ENCODE measurements at places on chromosomes 3 and 15. TPM values are rescaled to one million over a fixed set of nuclear protein-coding genes. Genes with fewer than 3 reads are reported as not detected.
A peak's percentile ranks its signal among the peaks of the same experiment; 100 is the strongest.

Gene SERPINI2
- total RNA-seq, result not detected

Gene SOX14
- not detected for total RNA-seq

Gene SPSB4
- 1.3 TPM for total RNA-seq

DNA sequence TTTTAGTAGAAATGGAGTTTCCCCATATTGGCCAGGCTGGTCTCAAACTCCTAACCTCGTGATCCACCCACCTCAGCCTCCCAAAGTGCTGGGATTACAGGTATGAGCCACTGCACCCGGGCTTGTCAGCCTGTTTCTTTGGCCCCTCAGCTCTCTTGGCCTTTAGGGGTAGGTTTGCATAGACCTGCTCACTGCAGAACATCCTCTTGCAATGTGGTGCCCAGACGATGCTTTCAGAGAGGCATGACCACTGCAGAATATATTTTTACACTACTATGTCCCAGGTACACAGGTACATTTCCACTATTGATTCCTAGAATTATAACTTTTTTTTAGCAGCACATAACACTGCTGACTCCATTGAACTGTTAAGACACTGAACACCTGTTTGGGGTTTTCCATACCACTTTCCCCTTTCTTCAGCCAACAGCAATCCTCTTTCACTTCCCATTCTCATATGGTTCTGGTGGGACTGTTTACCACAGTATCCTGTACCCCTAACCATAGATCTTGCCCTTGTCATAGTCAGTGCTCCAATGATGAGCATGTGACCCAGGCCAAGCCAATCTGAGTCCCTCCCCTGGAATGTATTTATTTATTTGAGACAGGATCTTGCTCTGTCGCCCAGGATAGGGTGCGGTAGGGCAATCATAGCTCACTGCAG lies 21.1 kb downstream of the CCDC32 start:
- no peak for ATAC-seq

DNA sequence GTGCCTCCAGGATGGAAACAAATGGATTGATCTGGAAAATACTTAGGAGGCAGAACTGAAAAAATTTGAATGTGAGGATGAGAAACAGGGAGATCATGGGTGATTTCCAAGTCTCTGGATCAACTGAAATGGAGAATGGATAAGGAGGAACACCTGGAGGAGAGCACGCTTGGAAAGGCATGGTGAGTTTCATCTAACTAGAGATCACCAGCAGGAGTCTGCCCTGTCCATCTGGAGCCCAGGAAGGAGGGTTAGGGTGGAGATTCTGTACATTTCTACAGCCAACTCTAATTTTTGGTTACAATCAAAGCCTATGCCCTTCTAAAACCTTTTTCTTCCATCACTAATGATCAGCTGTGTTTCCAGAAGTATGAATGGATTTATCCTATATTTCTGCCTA lies 995.9 kb upstream of the CFAP20DC start:
- no peak for ATAC-seq

GRCh38 chr3:39220407-39221140 lies 28.2 kb upstream of the XIRP1 start:
- ATAC-seq, result no peak

DNA sequence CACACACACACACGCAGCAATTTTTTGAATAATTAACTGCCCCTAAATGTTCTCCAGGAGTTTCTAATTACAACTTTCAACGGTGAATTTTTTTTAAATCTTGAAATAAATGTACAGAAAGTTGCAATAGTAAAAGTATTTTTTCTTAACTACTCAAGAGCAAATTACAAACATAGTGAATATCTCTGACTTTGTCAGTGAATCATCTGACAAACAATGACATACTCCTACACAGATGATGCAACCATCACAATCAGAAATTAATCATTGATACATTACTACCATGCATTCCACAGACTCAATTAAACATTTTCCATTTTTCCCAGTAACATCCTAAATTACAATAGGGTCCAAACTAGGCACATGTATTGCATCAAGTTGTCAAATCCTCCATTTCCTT lies 597.3 kb downstream of the NAALADL2 start:
- no peak for ATAC-seq

DNA sequence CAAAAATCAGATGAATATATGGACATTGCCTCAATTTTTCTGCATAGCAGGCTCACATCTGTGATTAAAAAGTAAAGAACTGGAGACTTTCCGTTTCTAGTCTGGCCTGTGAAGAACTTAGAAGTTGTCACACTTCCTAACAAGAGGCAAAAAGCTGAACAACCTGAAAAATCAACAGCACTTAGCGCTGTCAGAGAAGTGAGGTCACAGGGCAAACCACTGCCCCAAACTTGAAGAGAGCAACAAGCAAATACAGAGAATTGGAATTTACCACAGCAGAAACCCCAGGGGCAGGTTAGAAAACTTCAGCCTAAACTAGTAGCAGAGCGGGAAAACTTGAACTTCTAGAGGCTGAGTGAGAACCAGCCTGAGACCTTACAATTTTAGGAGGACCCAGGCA lies 38.9 kb downstream of the CCDC54 start:
- no peak for ATAC-seq

DNA sequence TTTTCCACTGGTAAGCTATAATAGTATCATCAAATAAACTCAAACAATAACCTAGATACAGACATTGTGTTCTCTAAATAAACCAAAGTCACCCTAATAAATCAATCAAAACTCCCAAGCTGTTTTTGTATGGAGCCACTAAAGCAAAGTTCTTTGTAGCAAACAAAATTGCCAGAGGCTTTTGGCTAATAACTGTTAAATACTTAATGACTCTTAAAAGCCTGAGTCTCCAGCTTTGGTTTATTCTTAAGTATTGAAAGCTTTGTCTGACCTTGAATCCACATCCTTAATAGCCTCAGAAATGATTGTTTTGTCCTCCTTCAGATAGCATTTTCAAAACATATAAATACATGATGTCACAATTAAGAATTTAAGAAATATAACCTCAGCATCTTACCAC lies 725.3 kb downstream of the SI start:
- ATAC-seq, result no peak

- no peak for ATAC-seq
Measured at GRCh38 chr3:58657571-58658141, 8.9 kb downstream of the FAM3D start.

DNA sequence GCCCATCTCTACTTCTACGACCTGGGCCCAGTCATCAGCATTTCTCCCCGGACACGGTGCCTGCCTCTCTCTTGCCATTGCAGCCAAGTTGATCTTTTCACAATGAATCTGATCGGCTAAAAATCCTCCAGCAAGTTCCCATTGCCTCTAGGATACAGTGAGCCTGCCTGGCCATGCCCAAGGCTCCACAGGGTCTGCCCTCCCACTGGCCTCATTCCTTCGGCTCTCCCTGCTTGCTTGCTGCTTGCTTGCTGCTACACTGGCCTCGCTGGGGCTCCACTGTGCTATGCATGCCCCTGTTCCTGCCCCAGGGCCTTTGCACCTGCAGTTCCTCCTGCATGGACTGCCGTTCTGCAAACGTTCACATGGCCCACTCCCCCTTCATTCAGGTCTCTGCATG lies 2.0 kb downstream of the ABTB1 start:
- no peak for ATAC-seq

DNA sequence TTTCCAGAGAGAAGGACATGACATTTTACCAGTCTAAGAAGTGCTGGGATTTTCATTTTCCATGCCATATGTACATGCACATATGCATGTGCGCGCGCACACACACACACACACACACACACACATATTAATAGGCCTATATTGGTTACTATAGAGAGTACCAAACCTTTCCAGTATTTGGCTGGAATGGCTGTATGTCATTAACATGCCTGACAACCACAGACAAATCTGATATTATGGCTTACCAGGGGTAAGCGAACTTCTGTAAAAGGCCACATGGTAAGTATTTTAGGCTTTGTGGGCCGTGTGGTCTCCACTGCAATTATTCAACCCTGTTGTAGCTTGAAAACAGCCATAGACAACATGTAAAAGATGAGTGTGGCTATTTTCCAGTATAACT lies 97.2 kb upstream of the TSPAN3 start:
- ATAC-seq, result no peak

DNA sequence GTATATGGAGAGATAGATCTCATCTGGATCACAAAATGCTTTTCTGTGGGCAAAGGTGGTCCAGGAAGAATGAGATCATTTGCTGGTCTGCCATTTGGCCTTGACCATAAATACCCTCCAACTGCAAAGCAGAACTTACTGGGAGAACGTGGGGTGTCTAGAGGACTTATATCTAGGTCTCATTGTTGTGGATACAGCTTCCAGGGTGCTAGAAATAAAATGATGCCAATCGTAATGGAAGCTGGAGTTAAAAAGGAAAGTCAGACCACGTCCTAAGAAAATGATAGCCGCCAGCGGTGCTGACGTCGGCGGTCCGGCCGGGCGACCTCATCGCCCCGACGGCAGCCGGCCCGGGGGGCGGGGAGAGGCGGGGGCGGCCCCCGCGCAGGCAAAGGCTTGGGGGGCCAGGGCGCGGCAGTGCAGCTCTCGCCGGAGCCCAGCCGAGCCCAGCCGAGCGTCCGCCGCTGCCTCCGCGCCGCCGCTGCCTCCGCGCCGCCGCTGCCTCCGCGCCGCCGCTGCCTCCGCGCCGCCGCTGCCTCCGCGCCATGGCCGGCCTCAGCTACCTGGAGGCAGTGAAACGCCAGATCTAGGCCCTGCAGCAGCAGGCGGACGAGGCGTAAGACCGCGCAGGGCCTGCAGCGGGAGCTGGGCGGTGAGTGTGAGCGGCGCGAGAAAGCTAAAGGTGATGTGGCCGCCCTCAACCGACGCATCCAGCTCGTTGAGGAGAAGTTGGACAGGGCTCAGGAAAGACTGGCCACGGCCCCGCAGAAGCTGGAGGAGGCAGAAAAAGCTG lies 89.5 kb downstream of the EOMES start:
- ATAC-seq, result peak; percentile 86

Data from gastroesophageal sphincter (tissue), 4 donors.